ENCODE measurements at places on chromosomes 16 and 17. TPM values are rescaled to one million over a fixed set of nuclear protein-coding genes. Genes with fewer than 3 reads are reported as not detected.

DNA sequence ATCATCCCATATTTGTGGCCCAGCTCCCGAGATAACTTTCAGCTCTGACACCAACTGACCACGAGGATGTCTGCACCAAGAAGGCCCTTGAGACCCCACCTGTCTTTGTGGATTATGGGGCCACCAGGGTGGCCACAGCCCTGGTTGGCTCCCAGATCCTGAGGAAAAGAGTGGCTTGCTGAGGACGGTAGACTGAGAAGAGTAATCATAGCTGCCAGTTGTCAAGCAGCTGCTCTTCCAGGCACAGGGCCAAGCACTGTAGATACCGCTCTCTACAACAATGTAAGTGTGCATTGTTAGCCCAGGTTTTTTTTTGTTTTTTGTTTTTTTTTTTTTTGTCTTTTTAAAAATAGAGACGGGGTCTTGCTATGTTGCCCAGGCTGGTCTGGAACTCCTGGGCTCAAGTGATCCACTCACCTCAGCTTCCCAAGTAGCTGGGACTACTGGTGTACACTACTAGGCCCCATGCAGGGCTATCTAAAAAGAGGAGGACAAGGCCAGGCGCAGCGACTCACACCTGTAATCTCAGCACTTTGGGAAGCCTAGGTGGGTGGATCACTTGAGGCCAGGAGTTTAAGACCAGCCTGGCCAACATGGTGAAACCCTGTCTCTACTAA lies 9.6 kb downstream of the ZNF205 start:
- H3K4me3 ChIP-seq: no peak overlapping the region
- H3K4me1 ChIP-seq: peaks cover 27% of the 10 kb centered on the region
- no peak overlapping the region for H3K27ac ChIP-seq

DNA sequence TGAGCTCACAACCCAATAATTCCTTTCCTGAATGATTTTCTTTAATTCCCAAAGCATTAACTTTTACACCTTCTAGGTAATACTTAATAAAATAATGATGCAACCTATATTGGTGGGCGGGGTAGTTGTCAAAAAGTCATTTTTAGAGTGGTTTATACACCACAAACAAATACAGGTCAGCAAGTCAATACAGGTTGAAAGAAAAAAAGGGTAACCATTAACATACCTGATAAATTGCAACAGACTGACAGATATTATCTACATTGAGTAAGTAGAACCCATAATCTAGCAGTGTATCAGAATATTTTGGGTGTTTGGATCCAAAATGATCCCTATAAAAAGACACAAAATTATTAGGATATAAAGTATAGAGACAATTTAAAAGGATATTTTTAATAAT lies 39.3 kb downstream of the CHCT1 start:
- no peak overlapping the region for H3K4me3 ChIP-seq
- DNase-seq: no peak
- H3K27ac ChIP-seq: no peak overlapping the region
- H3K27me3 ChIP-seq: no peaks in the 10 kb centered on the region
- peaks cover 29% of the 10 kb centered on the region for H3K36me3 ChIP-seq
- no peaks in the 10 kb centered on the region for H3K4me1 ChIP-seq

The HNF1B gene
- total RNA-seq: not detected

The MRPL45 gene
- total RNA-seq: 64.4 TPM

All from K562 (cell line).